ENCODE measurements at places on chromosomes 11 and 22.

GRCh38 chr11:124799348-124800225 lies 619 bp downstream of the MSANTD2 start:
- H3K4me1 ChIP-seq: peaks cover 11% of the 10 kb centered on the region
- H3K27ac ChIP-seq: peak overlapping the region; percentile 87
- peak overlapping the region; percentile 88 for H3K4me3 ChIP-seq

DNA sequence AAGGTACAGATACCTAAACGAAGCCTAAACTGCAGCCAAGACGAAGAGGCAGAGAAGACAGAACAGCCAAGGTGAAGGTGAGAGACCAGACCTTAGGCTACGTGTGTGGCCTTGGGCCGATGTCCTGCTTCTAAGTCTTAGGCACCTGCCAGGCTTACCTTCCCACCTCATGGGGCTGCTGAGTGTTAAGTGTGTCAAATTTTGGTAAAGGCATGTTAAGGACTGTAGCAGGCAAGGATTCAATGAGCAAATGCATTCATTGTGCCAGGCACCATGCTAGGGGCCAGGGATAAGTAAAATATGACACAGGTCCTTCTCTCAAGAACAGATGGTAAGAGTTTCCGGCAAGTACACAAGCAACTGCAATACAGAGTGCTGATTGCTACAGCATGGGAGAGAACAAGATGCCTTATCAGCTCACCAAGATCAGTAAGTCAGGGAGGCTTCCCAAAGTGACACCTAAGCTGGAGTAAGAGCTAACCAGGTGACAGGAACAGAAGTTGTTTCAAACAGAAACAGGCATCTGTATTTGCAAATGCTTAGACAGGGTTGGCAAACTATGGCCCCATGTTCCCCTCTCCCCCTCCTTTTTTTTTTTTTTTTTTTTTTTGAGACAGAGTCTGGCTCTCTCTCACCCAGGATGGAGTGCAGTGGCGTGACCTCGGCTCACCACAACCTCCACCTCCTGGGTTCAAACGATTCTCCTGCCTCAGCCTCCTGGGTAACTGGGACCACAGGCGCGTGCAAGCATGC lies 46.7 kb downstream of the CLTCL1 start:
- H3K27ac ChIP-seq: no peak overlapping the region
- peaks cover 5% of the 10 kb centered on the region for H3K27me3 ChIP-seq
- H3K36me3 ChIP-seq: no peaks in the 10 kb centered on the region
- no peak overlapping the region for H3K4me3 ChIP-seq
- H3K4me1 ChIP-seq: no peaks in the 10 kb centered on the region

- DNase-seq: no peak
- H3K4me1 ChIP-seq: peaks cover 12% of the 10 kb centered on the region
- peaks cover 14% of the 10 kb centered on the region for H3K36me3 ChIP-seq
- no peak overlapping the region for H3K4me3 ChIP-seq
Observed at GRCh38 chr11:33723238-33723881, 12.9 kb downstream of the CD59 start.

- no peaks in the 10 kb centered on the region for H3K27me3 ChIP-seq
- H3K4me3 ChIP-seq: peak overlapping the region; percentile 85
- H3K4me1 ChIP-seq: peaks cover 22% of the 10 kb centered on the region
- H3K36me3 ChIP-seq: no peaks in the 10 kb centered on the region
- peak overlapping the region; percentile 80 for H3K27ac ChIP-seq
Observed at GRCh38 chr11:66467756-66468155, 1.1 kb downstream of the PELI3 start.

GRCh38 chr11:123211149-123211852 lies 16.3 kb upstream of the CLMP start:
- peaks cover 14% of the 10 kb centered on the region for H3K27me3 ChIP-seq
- H3K4me3 ChIP-seq: no peak overlapping the region
- no peaks in the 10 kb centered on the region for H3K36me3 ChIP-seq
- no peak for DNase-seq

- H3K36me3 ChIP-seq: no peaks in the 10 kb centered on the region
- DNase-seq: no peak
- H3K4me3 ChIP-seq: no peak overlapping the region
- no peaks in the 10 kb centered on the region for H3K4me1 ChIP-seq
Observed at GRCh38 chr11:57126766-57127400, 54.9 kb upstream of the LRRC55 start.

- no peaks in the 10 kb centered on the region for H3K4me1 ChIP-seq
- H3K27ac ChIP-seq: no peak overlapping the region
Observed at GRCh38 chr11:126175393-126175792, 36.1 kb downstream of the RPUSD4 start.

DNA sequence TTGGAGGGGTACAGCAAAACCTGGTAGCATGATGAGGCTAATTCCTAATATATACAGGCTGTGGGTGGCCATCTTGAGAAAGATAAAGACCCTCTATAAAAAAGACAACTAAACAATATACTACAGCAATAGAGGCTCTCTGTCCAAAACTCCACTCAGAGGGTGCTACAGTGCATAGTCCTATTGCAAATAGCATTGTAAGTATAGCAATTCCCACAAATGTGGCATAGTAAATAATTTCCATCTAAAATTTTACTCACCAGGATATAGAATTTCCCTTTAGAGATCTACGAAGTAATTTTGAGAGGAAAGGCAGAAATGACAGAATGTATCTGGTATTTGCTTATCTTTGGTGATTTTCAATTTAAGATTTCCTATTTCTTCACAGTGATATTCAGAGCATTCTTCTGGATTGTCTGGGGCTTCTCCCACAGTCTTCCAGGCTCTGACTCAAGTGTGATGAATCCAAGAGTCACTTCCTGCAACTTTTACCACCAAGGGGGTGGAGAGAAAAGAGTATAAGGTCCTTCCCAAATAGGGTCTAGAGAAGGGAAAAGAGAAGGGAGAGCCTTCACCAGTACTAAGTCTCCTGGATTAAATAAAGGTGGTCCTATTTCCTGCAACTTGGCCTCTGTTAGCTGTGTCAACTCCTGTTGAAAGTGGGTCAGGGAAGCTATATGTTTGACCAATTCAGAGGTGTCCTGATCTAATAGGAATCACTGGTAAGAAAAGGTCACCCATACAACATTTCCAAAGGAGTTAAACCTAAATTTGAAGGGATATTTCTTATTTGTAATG lies 1054.7 kb upstream of the CNTN5 start:
- H3K4me3 ChIP-seq: no peak overlapping the region
- no peak overlapping the region for H3K27ac ChIP-seq
- H3K4me1 ChIP-seq: no peaks in the 10 kb centered on the region
- H3K36me3 ChIP-seq: no peaks in the 10 kb centered on the region

- H3K36me3 ChIP-seq: peaks cover 21% of the 10 kb centered on the region
- peak overlapping the region; percentile 97 for H3K27ac ChIP-seq
- peak; percentile 95 for DNase-seq
- H3K4me1 ChIP-seq: peaks cover 33% of the 10 kb centered on the region
Observed at GRCh38 chr11:65639623-65640482, 2.0 kb downstream of the SIPA1 start.

DNA sequence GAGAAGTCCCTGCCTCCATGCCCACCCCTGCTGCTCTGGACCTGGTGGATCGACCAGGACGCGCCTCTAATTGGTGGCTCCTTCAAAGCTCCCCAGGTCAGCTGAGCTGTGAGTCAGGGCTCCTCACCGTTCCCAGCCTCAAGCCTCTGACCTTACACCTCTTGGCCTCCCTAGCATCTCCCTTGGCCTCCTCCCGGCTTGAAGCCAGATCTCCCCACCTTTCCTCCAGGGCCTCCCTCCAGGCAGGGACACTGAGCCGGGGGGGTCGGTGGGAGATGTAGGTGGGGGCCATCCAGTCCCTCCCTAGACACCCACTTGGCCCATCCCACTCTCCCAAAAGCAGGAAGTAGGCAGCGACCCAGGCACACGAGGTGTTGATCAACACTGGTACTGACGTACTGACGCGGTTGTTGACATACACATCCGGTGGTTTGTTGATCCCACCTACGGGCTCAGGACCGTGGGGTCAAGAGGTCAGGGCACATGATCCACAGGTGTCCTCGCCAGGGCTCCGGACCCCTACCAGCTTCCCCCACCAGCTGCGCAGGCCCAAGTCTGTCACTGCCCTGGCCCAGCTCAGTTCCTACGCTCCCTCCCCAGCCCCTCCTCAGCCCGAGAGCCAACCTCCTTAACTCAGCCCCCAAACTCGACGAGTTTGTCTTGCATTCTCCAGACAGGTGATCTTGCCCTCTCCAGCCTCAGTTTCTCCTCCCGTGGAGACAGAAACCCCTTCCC lies 802 bp downstream of the ATG2A start:
- H3K4me1 ChIP-seq: peaks cover 20% of the 10 kb centered on the region
- H3K36me3 ChIP-seq: peaks cover 10% of the 10 kb centered on the region
- peak overlapping the region; percentile 84 for H3K4me3 ChIP-seq
